ENCODE measurements at places on chromosomes 12 and 14.

DNA sequence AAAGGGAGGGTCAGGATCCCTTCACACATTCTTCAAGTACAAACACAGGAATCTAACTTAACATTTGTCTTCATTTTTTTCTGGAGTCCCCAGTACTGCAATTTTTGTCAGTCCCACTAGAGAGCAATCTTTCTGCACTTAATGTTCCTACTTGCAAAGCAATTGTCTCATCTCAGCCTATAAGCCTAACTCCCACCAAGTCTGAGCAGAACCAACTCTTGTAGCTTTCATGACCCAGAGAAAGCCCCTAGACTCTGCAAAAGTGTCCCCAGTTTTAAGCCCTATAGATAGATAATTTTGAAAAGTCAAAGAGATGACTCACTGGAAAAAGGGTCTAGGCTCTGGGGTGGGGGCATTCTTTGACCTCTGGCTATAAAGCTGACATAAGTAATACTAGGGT, 1.8 kb upstream of the ZBTB39 start:
- peak; percentile 76 for DNase-seq

- no peak for DNase-seq
These were observed 77.4 kb downstream of the SCARB1 start for GRCh38 chr12:124786061-124786964.

- DNase-seq = no peak
These were observed 270.8 kb downstream of the FOXG1 start for GRCh38 chr14:29037411-29037810.

GRCh38 chr12:15520083-15520482, 197.8 kb downstream of the PTPRO start:
- no peak for DNase-seq

GRCh38 chr14:104388011-104388521, 191.5 kb upstream of the C14orf180 start:
- no peak for DNase-seq

DNA sequence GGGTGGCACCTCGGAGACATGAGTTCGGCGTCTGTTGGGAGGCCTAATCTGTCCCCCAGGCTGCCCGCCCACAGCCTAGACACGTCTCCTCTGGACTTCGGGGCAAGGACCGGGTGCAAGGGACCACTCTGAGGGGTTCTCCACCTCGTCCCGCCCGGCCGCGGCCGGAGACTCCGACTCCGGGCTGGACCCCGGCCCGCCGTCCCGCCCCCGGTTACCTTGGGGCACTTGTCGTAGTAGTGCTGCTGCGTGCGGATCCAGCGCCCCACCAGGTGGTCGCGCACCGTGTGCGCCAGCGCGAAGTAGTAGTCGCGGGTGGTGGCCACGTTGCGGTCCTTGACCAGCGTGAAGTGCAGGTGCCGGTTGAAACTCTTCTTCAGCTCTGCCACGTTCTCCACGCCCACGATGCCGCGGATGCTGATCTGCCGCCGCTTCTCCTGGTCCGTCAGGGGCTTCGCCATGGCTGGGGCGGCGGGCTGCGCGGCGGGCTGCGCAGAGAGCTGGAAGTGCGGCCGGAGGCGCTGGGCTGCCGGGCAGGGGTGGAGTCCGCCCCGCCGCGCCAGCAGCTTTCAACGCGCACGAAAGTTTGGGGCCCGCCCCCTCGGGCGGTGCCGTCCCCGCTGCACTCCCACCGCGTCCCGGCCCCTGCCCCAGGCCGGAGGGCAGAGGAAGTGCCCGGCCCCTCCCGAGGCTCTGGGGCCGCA, at the start of gene PYGL:
PYGL (minus strand) TSS at position 541 of the 704 bp plus-strand sequence; CDS start at position 461, 80 bp downstream.
- DNase-seq = peak; percentile 88

- DNase-seq = no peak
These were observed 19.0 kb upstream of the CLEC2A start for GRCh38 chr12:9951026-9951675.

DNA sequence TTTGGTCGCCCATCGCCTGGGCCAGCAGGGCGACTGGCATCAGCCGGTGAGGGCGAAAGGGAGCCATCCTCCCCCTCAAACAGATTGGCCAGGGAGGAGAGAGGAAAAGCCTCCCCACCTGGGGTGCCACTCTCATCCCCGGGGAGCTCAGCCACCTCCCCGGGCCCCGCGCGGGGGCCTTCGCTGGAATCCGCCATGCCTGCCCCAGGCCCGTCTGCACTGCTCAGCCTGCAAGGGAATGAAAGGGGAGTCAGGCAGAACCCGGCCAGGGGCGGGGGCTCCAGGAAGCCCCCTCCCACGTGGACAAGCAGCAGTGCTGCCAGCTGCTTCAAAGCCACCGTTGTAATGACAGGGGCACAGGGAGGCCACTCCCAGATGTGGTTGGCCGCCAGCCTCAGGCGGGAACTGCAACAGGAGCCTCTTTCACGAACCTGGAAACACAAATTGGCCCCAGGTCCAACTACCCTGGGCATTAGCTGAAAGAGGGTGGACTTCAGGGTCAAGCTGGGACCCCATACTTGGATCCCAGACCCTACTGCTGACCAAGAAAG, 18.5 kb downstream of the TRPV4 start:
- no peak for DNase-seq

DNA sequence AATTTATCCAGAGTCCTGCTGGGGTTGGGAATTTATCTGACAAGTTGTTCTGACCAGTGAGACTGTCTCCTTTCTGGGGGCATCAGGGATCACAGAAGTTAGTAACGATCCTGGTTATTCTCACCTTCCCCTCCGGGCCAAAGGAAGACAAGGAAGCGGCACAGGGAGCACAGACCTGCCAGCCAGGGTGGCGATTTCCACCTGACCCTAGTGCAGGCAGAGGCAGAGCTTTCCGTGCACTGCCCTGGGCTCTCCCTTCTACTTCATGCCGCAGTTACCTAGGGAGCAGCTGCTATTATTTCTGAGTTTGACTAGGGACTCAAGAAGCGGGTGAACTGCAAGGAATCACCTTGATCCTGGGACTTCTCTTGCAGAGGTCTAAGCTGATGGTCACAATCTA, 7.4 kb downstream of the TMEM106C start:
- no peak for DNase-seq

DNA sequence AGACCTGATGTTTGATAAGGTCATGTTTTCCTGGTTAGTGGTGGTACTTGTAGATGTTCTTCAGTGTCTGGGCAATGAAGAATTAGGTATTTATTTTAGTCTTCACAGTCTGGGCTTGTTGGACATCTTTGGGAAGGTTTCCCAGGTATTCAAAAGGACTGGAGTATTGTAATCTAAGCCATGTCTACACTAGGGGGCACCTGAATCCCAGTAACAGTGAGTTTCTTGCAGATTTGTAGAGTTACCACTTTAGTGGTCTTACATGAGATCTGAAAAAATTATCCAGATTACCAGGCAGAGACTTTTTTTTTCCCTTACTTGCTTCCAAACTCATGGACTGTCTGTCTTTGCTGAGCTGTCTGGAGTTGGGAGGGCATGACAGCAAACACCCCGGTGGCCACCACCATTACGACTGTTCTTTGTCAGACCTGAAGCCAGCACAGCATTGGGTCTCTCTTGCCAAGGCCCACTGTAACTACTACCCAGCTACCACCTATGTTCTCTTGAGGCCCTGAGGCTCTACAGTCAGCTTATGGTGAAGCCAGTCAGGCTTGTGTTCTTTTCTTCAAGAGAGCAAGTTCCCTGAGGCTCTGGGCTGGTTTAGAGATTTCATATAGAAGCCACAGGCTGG, 820.7 kb upstream of the FBXO33 start:
- DNase-seq = peak; percentile 44

GRCh38 chr14:103205541-103205906, 82.3 kb downstream of the TNFAIP2 start:
- DNase-seq = no peak

GRCh38 chr12:53105256-53105655, 2.0 kb downstream of the SOAT2 start:
- DNase-seq = no peak

GRCh38 chr14:105605464-105606304, 79.3 kb downstream of the TMEM121 start:
- no peak for DNase-seq

GRCh38 chr14:44388306-44388705, 118.8 kb downstream of the FSCB start:
- no peak for DNase-seq

DNA sequence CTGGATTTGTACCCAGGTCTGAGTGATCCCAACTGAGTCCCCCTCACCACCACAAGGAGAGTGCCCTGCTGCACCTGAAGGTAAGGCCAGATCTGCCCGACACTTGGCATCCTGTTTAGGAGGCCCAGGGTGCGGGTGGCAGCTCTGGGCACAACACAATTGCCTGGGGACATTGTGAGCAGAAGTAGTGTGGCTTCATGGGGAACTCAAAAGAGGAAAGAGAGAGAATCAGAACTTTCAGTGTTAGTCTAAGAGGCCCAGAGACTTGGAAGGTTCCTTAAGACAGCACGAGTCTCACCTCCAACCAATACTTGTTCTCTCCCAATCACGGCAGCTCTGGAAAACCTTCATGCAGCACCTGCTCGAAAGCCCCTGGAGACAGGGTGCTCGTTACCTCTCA, 6.6 kb upstream of the SLC8B1 start:
- no peak for DNase-seq

- no peak for DNase-seq
These were observed 21.3 kb upstream of the FAM234B start for GRCh38 chr12:13022851-13023271.

GRCh38 chr12:62716866-62717525, 218.0 kb downstream of the PPM1H start:
- DNase-seq = peak; percentile 67

DNA sequence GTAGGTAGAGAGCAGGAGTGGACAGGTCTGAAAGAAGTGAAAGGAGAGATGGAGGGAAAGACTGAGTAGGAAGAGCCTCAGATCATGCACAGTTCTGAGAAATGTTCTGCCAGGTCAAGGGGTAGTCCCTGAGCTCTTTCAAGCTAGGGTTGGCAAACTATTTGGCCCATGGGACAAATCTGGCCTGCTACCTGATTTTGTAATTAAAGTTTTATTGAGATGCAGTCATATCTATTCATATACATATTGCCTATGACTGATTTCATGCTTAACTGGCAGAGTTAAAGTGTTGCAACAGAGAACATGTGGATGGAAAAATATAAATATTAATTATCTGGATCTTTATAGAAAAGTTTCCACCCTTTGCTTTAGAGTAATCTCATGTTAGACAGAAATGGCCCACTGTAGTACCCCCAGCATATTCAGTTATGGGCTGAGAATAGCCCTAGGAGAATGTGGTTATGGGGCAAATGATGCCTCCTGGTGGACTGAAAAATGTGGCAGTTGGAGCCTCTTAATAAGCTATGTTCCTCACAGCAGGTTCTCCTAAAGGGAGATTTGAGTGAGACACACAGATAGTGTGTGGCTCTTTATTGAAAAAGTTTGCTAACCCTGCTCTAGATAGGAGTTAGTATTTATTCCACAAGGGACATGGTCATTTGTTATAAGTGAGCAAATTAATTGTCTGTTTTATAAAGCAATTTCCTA, 476.9 kb downstream of the LRIG3 start:
- peak; percentile 59 for DNase-seq

DNA sequence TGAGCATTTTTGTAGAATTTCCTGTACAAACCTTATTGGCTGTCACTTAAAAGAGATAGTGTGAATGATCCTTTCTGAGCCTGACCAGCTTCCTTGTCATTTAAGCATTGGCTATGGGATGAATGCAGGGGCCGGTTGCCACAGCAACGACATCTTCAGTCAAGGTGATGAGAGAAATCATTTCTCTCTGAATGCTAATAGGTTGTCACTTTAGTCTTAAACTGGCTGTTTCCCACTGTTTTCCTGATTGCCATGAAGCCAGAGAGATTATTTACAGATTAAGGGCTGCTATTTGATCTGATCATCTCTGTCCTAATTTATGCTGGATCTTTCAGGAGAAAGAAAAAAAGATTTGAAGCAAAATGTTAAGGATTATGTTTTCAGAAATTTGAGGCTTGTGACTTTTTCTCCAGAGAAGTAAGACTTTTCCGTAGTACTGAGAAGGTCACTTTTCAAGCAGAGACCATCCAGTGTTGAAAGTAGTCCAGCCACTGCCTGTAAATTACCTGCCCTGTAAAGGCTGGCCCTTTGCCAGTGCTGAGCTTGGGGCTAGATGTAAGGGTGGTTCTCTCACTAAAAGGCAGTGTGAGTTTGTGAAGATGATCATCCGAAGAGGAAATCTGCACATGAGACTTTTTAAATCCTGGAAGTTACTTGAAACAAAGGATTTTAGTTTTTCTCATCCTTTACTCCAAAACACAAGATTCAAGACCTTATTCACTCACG, 235.6 kb downstream of the DACT1 start:
- no peak for DNase-seq

DNA sequence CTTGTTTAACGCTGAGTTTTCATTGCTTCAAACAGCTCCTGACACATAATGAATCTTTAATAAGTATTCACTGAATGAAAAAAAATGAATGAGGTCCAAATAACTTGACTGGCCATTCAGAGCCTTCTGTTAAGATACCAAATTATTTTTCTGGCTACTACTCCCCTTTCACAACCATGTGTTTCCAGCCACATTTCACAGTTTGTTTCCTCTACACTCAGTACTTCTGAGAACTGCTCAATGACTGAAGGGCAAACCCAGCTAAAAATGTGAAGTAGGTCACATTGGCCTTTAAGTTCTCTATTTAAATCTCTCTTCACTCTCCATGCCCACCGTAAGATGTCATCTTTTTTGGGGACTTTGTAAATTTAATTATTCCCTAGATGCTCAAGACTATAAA, 78.4 kb upstream of the KRR1 start:
- no peak for DNase-seq

GRCh38 chr12:76020731-76021672, 10.6 kb downstream of the PHLDA1 start:
- DNase-seq = peak; percentile 97

DNA sequence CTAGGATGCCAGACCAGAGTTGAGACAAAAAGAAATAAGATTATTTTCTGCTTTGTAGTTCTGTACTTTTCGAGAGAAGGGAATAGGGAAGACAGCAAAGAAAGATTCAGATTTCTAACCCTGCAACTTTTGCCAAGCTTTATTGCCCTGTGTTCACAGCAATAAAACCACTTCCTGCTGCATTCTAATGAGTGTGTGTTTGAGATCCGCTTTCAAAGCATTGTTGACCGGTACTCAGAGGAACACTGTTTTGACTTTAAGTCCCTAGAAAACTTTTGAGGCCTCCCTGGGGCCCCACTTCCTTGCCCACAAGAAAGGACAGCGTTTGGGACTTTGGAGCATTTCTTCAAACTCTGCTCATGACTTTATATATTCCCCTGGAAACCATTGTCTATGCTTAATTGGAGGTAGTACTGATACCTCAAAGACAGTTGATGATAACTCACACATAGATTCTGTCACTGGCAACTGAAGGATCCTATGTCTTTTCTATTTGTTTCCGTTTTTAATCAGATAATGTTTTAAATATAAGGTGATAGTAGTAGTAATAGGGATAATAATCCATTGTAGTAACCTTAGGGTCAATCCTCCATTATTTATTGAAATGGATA, 1.3 kb downstream of the RNASE6 start:
- peak; percentile 31 for DNase-seq

DNA sequence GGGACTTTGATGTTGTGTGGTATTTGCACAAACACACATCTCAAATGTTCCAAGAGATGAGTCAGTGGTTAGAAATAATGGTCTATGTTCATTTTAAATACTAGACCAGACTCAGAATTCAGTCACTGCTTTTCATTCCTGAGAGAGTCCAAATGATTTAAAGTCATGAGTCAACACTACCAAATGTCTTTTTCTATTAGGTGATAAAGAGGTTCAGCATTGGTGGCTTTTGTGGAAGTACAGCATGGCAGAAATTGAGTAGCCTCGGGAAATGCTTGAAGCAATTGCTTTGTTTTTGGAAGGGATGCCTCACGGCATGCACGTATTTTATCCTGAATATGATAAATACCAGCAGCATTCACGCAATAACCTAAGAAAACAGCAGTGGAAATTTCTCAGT, 115.7 kb downstream of the DIO2 start:
- peak; percentile 95 for DNase-seq
